ENCODE measurements at places on chromosomes 7 and 10.
A peak's percentile ranks its signal among the peaks of the same experiment; 100 is the strongest.

GRCh38 chr7:107874605-107875446 lies 16.2 kb upstream of the DLD start:
- DNase-seq = no peak

GRCh38 chr7:96322373-96322695 lies 436 bp upstream of the SLC25A13 start:
- DNase-seq = no peak

DNA sequence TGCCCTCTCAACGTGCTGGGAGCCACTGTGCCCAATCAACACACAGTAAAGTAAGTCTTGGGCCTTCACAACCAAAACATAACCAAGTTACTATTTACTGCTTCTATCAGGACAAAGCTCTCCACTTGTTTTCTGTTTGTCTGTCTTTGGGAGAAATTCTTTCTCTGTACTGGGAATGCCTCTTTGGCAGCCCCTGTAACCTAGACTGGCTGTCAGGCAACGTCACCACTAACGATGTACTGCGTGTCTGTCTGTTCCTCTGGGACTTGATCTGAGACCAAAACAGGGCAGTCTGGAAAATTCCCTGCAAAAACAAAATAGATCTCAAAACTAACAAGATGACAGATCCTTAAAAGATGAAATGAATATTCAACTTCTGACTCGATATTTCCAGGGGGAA lies 113.0 kb downstream of the SMURF1 start:
- no peak for DNase-seq

DNA sequence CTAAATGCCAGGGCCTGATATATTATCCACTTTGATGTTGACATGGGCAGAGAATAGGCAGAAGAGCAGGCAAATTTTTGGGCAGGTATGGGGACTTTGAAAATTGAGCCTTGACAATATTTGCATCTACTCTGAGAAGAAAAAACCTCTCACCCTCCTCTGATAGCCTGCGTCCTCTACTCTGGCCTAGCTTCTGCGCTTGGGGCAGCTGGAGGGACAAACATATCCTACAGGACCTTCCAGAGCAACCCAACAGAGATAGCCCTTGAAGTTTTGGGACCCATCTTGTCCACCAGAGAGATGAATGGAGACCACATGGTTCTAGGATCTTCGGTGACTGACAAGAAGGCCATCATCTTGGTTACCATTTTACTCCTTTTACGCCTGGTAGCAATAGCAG lies at the start of gene TAS2R60:
Gene TAS2R60 (plus strand): TSS at position 301 of the 400 bp plus-strand sequence. CDS start 0 bp downstream, at position 301.
- no peak for DNase-seq

- no peak for DNase-seq
These were observed 13.8 kb upstream of the STOX1 start for GRCh38 chr10:68813559-68813958.

GRCh38 chr10:99532687-99533495 lies at the start of gene NKX2-3:
NKX2-3 (plus strand) TSS chr10:99532942; CDS start chr10:99533132, 190 bp downstream.
- no peak for DNase-seq

DNA sequence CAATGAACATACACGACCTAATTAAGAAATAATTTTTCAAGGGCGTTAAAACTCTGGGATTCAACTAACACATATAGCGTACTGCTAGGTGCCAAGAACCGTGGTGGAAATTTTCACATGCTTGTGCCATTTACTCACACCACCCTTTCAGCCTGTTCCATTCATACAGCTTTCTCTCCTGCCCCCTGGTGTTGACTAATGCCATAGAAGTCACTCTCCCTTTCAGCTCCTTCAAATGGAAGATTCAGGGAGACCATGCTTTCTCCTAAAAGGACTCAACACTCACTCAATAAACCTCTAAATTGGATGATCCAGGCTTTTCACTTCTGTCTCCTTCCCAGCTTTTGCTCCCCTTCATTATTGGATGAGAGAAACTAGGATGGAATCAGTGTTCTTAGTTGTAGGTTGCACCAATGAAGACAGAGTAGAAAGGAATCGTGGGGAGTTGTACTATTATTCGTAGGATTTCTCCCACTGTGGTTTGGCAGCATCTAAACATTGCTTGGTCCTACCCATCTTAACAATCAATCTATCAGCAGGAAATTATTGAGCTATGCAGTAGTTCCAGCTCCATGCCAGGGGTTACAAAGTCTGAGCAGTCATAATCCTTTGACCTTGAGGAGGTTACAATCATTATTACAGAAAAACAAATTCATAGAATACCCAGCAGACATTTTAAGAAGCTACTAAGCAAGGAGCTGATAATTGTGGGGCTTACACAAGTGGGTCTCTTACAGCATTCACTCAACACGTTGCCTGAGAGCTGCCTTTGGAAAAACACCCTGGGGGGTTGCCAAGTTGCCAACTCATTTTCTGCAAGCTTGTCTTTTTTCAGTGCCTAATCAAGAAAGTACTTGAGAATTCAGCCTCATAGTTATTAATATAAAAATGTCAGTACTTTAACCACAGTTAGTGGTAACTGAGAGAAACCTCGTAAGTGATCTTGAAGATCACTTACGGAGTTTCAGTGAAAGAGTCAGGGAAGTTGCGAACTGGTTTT lies 2.8 kb upstream of the PPP1R3C start:
- DNase-seq = peak; percentile 38

DNA sequence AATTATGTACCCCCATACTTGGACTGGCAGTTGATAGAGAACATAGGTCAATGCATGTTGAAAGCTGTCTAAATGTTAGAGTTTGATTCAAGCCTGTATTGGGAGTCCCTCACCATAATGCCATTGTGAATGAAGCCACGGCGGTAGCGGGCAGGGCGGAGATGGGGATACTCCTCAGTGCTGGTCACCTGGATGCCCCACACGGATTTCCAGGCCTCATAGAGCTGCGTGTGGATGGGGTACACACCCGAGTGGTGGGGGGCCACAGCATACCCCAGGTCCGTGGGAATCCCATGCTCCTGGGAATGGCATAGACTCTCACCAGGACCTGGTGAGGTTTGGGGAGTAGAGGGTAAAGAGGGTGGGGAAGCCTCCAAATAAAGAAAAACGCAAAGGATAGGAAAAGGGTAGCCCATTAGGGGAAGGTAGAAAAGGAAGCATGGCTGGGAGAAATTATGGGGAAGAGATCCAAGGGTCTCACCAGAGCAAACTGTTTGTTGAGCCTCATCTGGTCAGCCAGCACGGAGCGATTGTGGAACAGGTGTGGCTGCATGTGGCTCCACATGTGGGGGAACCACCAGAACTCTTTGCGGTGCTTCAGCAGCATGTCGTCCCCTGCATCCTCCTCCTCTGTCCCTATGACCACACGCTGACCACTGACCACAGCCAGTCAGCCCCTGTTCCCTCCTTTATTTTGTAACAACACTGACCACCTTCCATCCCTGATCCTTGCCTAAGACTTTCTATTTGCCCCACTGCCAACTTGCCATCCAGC lies 5.0 kb downstream of the NDST2 start:
- DNase-seq = no peak

DNA sequence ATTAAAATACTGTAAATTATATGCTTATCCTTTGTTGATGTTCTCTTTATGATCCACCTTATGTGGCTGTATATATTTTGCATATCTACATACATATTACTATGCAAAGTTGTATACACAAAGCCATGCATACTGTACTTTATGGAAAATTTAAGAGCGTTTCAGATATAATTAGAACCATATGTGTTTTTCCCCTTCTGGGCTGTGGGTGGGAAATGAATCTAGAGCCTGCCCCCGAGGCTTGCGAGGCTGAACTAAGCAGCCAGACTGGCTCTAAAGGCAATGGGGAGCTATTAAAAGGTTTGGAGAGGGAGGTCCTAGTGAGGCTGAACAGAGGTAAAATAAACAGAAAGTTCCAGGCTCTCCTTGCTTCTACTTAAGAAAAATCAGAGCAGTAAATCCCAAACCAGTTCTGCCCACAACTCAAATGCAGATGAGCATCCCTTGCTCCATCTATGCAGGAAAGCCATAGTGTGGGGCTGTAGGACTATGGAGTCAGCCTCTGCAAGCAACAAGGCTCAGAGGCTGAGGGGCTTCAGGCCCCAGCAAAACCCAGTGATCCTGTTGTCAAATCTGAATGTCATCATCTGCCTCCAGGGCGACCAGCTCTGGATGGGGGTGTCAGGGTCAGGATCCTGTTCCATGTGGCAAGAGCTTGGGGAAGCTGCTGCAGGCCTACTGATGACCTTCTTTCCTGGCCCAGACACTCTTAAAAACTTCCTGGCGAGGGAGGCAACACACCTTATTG lies 14.1 kb upstream of the DDIT4 start:
- DNase-seq = no peak

DNA sequence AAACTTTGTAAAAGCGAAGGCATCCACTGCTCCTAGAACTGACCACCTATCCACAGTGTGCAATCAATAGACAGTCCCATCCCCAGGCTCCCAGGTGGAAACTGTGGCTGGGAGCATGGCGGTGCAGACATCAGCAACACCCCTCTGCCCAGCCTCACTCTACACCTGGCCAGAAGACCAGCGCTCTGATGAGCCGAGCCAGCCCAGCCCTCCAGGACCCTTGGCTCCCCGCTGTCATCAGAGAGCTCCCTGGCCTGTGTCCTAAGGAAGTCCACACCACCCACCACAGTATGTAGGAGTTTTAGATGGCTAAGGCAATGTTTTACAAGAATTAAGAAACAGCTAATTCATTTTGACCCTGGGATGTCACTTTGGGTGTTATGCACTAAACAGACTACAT lies 81.0 kb downstream of the VOPP1 start:
- DNase-seq = no peak

DNA sequence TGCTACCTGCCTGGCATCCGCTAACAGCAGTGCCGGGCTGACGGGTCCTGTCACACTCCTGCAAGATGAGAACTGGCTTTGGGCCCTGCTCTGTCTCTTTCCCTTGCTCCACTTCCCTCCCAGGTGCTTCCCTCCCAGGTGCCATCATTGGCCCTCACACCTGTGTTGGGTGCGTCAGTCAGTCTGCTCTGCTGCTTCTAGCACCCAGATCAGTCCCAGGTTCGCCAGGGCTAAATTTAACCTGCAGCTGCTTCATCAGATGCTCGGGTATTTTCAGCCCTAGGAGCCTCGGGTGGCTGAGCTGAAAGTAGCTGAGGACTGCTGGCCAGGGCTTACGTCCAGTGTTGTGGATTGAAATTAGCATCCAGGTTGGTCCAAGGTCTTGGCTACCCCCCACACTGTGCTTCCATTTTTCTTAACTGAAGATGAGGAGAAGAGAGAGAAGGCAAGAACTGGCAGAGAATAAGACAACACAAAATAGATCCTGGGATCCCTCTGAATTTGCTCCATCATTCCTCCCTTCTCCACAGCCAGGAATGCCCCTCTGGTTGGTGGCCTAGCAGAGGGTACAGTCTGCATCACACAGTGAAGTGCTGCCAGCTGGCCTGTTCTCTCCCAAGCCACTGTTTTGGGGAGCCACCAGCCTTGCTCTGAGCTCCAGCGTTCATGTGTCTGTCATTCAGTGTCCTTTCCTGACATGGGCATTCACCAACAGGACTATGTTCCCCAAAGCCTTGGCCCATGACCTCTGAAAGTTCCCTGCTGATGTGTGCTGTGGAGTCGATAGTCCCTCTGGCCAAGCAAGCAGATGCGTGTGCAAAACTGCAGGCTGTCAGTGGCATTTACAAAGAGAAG lies 65.9 kb upstream of the SYPL1 start:
- no peak for DNase-seq

GRCh38 chr10:5944389-5945189 lies 32.8 kb downstream of the IL15RA start:
- no peak for DNase-seq

DNA sequence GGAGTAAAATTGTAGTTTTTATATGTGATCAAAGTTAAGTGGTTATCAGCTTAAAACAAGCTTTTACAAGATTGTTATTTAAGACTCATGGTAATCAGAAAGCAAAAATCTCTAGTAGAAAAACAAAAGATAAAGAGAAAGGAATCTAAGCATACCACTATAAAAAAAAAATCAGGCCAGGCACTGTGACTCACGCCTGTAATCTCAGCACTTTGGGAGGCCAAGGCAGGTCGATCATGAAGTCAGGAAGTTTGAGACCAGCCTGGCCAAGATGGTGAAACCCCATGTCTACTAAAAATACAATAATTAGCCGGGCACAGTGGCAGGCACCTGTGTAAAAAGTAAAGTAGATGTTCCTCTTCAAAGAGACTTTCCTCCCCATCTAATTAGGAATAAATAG lies 265.9 kb upstream of the NRP1 start:
- no peak for DNase-seq

GRCh38 chr7:101112233-101112632 lies 14.7 kb upstream of the SERPINE1 start:
- no peak for DNase-seq

DNA sequence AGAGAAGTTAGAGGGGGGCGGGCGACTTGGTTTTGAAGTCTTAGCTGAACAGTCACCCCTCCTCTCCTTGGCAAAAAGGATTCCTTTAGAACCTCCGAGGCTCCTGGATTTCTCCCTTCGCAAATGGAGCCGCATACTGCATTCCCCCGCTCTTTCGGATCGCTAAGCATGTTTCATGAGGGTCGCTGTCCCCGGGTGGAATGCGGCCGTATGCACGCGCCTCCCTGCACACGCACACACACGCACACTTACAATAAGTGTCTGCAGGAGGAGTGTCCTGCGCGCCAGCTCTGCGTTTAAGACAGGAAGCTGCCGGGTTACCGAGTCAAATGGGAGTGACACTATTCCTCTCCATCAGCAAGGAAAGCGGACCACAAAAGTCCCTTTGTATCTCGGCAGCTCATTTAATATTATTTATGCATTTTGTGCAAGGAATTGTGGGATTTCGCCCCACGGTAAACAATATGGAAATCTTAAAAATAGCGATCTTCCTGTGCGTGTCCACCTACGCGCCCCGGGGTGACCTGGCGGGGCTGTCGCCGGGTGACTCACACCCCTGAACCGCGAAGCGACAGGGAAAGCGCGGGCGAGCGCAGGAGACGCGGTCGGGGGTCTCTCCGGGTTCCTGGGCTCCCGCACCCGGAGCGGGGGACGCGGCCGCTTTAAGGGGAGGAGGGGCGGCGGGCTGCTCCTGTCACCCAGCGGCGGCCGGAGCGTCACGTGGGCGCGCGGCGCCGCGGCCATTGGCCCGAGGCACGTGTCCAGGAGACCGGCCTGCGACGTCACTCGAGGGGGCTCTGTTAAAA lies 988 bp upstream of the EN2 start:
- DNase-seq = no peak

GRCh38 chr10:101236376-101237080 lies 7.3 kb upstream of the LBX1 start:
- no peak for DNase-seq

GRCh38 chr7:716636-717035 lies 9.9 kb upstream of the DNAAF5 start:
- DNase-seq = no peak

DNA sequence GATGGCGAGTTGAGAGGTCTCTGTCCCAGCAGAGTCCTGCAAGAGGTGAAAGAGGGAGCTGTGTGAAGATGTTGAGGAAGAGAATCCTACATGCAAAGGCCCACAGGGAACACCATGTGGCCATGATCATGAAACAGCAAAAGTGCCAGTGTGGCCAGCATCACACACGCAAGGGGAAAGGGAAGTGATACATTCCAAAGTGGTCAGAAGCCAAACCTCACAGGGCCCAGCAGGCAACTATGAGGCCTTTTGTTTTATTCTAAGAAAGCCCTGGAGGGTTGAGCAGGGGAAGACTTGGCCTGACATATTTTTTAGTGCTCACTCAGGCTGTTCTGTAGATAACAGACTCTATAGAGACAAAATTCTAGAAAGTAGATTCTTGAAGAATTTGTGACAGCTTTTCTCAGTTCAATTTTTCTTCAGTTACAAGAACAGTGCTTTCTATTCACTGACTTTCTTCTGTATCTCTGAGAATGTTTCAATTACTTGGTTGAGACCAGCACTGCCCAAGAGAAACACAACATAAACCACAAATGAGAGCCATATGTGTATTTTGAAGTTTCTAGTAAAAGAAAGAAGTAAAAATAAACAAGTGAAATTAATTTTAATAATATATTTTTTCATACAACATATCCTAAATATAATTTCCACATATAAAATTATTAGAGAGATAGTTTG lies 82.3 kb downstream of the HTR7 start:
- no peak for DNase-seq
